ENCODE measurements at places on chromosomes 16 and 17. TPM values are rescaled to one million over a fixed set of nuclear protein-coding genes. Genes with fewer than 3 reads are reported as not detected.
A peak's percentile ranks its signal among the peaks of the same experiment; 100 is the strongest.

DNA sequence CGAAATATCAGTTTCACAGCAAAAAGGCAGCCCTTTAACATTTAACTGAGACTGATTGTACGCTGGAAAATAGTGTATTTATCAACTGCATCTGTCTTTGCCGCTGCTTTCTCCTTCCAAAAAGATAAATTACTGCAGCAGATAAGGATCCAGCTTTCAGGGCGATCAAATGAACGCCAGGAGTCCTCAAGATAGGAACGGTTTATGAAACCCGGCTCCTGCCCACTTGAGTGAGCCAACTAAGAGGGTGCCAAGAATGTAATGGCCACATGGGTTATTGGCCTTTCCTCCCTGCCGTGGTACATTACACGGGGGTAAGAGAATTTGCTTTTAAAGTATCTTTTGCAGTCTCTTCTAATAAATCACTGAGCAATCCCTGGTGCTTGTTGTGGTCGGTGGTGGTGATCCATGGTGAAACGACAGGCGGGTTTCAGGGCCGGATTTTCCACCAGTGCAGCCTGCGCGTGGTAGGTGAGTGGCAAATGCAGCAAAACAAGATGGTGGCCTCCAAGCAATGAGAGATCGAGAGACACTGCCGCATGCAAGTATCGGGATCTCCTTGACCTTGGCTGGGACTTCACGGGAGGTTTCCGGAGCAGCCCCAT is 67.5 kb upstream of the IRX6 start:
- DNase-seq = no peak

DNA sequence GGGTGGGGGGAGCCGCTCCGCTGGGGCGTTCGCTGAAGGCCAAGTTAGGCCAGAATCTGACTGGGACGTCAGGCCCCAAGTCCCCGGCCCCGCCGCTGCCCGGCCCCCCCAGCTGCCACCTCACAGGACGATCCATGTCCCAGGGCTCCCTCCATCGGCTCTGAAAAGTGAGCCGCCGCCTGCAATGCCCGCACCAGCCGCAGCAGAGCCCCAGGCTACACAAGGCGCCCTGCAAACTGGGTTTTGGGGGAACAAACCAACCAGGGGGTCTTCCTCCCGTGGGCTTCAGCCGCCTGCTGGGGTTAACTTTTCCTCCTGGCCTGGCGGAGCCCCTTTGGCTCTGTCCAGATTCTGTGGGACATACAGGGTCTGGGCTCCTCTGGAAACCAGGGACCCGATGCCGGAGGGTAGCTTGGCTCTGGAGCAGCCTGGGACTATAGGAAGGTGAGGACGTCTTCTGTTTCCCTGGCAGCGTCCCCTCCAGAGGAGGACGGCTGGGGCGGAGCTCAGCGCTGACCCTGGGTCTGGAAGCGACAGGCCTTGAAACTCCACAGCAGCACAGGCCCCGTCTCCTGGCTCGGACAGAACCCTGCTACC is 835 bp downstream of the NME4 start:
- no peak for DNase-seq

DNA sequence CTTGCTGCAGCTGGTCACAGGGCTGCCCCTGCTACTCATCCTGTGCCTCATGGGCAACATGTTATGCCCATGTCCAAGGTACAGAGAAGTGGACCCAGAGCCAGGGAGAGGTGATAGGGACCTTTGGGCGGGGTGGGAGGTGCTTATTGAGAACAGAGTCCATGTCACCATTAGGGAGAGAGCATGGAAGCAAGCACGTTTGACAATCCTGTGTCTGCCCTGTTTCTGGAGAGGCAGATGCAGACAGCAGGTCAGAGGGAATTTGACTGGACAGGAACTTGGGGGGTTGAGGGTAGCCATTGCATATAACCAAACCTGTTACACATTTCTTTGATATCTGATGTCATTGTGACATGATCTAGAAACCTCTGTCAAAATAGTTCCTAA is 14.3 kb upstream of the ARL4D start:
- DNase-seq = no peak

DNA sequence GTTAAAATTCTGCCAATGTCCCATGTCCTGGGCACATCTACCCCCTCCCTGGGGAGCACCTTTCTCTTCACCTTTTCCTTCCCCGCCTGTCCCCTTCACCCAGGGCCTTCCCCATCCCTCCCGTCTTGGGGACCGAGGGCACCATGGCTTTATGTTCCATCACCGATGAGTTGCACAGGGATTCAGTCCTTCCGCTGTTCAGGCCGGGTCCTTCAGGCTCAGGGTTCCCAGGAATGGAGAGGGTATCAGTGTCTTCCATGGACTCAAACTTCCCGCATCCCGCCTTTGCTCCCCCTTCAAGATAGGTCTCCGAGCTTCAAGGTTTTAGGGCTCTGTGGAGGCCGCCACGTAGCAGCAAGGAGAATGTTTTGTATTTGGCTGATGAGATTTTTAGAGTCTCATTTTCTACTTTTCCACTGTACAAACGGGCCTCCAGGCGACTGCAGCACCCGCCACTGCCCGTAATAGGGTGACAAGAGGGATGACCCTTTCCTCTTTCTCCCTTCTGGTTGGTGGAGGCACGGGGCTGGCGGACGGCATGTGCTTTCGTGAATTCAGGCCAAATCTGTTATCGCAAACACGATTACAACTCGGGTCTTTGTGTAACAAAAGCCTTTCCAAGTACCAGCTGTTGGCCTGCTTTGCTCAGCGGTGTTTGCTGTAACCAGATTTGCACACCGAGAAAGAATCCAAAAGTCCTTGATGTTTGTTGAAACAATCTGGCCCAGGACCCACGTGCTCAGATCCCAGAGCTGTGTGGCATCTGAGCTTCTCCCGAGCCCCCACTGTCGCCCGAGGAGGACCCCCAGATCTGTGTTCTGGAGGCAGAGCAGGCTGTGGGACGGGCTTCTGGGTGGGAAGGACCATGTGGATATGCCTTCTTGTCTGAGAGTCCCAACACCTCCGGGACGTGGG is 236.3 kb downstream of the SEC14L1 start:
- DNase-seq = no peak

Gene TNFSF13
- polyA plus RNA-seq = not detected

Gene PITPNM3
- 0.05 TPM for polyA plus RNA-seq

Gene RCVRN
- not detected for polyA plus RNA-seq

GRCh38 chr17:50594128-50594823 is 33.8 kb downstream of the CACNA1G start:
- no peak for DNase-seq

DNA sequence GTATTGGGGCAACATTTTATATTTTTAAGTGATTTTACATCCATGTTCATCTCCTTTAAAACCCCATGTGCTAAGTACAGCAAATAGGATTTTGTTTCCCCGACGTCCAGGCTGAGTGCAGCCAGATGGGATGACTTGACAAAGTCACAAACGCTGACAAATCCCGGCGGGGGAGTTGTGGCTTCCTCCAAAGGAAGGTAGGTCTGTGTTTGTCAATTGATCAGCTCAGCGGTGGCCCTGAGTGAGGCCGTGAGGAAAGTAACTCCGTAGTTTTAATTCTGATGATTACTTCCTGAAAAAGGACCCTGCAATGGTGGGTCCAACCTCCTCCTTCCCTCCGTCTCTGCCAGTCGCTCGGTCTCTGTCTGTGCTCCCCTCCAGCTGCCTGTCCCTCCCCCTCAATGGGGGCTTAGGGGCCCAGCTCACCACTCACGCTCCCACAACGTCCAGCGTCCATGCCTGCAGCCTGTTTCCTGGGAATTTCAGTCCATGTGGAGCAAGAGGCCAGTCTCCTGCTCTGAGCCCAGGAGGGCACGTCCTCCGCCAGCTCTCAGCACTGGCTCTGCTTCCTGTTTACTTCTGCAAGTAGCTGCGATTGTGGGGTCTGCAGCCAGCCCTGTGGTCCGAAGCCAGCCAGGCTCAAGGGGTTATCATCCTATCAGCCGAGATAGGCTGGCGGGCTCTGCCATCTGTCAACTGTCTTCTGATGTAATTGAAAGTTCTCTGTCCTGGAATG is 209.4 kb upstream of the FOXF1 start:
- DNase-seq = no peak

- no peak for DNase-seq
Observed at GRCh38 chr17:62725791-62726249, 82.3 kb downstream of the MARCHF10 start.

Gene TMEM186
- polyA plus RNA-seq = 20.0 TPM

DNA sequence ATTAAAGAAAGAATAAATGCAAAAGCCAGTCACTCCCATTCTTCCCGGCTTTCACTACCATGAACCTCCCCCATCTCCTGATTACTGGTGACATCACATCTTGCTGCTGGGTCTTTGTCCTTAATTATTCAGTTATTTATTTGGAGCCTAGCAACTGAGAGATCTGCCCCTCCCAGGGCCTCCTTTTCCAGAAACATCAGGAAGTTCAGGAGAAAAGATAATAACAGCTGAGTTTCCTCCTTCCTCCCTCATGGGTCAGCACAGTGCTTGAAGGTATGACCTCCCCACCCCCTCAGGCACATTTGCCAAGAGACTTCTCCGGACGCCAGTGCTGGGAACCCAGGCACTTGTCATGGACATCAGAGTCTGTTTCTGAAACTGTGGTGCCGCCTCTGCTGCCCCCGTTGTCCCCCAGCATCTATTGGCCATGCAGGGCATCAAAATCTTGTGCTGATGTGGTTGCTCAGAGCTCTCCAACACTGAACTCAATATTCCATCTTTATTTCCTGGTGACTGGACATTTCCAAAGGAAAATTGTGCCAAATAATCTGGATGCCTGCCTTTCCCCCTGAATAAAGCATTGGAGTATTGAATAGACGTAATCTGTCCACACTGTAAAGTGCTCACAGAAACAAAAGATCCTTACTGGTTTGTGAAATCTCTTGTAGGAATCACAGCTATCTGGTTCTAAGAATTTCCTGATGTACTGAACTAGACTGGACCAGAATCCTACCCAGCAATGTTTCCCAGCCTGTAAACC is 71.8 kb downstream of the ZNF18 start:
- DNase-seq = no peak

GRCh38 chr17:8572764-8573163 is 57.8 kb downstream of the MYH10 start:
- DNase-seq = peak; percentile 1

DNA sequence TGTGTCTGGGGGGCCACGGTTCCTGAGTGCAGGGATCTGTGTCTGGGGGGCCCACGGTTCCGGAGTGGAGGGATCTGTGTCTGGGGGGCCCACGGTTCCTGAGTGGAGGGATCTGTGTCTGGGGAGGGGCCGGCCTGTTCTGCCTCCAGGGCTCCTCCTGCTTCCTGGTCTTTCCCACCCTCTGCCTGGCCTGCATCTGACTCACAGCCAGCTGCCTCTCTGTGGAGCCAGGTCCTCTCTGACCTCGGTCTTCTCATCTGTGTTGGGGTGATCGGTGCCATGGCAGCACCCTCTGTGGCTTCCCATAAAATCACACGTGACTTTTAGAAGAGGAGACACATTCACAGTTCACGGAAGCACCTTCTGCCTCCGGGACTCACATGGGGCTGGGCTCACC is 50.3 kb downstream of the ZFPM1 start:
- no peak for DNase-seq
